ENCODE measurements at places on chromosomes 7 and 10.

DNA sequence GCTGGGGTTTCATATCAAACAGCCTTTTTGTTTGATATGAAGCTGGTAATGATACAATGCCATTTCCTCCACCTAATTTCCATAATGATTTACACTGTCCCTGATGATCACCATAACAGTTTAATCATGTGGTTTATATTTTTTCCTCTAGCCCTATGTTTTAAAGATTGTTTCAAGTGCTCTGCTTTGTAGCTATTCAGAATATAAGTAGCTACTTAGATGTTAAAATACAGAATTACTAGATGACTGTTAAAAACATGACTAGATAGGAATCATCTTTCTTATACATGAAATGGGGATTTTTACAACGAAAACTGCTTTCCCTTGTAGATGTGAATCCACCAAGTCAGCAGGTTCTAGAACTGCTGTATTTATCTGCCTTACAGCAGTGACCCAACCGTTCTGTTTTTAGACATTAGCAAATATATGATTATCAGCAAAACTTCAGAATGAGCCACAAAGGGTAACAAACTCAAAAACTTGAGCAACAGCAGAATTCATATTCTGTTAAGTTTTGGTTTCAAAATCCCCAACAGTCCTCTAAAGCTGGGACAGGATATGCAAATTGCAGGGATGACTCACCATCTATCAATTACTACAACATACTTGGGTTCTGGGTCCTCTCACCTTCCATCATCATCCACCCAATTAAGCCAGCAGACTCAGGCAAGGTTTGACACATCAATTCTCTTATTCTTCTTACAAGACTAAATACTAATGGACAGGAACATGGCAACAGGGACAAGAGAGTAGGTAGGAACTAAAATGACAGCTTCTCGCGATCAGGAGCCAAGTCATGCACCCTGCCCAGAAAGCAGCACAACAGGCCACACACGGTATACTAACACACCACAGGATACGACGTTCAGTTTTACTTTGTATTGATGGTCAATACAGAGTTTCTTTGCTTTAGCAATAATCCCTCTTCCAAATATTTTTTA lies 83.9 kb downstream of the PIP4K2A start:
- no peak for DNase-seq

DNA sequence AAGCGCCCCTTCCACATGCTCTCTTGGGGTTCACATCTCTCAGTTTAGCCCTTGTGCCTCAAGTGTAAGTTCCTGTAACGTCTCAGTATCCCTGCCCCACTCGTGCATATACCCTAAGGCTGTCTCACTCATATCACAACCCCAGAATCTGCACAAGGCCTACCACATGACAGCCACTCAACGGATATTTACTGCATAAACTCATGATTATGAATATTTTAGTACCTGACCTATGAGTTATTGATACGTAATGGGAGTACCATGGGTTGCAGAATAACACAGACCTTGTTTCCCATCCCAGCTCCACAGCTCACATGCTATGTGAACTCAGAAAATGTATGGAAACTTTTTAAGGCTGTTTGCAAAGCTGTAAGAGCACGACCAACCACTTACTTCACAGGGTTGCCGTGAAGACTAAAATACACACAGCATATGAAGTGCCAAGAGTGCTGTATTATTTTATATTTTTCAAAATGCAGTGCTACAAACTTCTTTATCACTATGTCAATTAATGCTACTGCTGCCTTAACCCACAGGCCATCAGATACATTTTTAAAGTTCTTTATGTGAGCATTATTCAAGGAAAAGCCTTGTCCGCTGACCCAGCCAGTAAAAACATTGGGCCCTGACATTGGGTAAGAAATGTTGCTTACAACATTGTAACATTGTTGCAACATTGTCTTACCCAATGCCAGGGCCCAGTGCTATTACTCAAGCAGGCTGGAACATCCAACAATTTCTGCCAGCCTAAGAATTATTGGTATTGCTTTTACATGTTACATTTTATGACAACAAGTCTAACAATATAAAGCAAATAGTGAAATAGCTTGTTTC lies 97.2 kb downstream of the JAZF1 start:
- no peak for DNase-seq

- no peak for DNase-seq
These were observed 27.9 kb upstream of the ASCC1 start for GRCh38 chr10:72243822-72244437.

DNA sequence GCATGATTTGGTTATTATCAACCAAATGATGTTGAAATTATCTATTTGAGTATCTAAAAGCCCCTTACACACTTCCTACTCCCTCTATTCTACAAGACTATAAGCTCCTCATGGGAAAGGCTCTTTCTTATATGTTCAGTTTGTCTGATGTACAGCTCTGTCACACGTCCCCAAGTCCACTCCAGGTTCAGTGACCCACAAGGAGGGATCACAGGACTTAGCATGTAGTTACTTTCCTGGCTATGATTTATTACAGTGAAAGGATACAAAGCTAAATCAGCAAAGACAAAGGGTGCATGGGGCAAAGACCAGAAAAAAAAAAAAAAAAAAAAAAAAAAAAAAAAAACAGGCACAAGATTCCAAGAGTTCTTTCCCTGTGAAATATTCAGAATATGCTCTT lies 125.6 kb upstream of the TMEM106B start:
- DNase-seq: no peak

- no peak for DNase-seq
These were observed 66.3 kb downstream of the PHF14 start for GRCh38 chr7:11039974-11040373.

- no peak for DNase-seq
These were observed 919 bp downstream of the PLA2G12B start for GRCh38 chr10:72953687-72954086.

DNA sequence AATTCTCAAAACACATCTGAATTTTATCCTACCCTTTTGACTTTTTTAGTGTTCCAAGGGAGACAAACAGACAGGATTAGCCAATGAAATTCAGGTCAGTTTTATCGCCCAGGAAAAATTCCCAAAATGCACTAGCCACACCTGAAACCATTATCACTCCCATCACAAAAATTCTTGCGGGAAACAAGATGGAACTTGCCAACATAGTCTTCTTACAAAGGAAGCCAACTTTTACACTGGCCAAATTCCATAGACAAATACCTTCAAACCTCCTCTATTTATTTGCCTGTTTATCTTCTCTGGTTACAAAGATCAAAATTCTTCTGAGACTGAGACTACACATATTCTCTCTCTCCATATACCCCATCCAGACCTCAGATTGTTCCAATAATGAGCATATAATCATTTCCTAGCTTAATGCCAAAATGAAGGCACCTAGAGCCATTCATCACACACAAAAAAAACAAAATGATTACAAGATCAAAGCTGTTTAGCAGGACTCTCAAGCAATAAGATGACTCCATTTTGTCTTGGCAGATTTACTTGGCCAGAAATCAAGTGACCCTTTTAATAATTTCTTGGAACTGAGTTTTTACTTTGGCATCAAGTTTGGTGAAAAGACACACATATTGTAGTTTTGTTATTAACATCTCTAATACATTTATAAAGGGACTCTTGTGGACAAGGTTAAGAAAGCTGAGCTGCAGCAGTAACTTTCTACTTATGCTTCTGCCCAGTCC lies 30.2 kb downstream of the MET start:
- DNase-seq: no peak

DNA sequence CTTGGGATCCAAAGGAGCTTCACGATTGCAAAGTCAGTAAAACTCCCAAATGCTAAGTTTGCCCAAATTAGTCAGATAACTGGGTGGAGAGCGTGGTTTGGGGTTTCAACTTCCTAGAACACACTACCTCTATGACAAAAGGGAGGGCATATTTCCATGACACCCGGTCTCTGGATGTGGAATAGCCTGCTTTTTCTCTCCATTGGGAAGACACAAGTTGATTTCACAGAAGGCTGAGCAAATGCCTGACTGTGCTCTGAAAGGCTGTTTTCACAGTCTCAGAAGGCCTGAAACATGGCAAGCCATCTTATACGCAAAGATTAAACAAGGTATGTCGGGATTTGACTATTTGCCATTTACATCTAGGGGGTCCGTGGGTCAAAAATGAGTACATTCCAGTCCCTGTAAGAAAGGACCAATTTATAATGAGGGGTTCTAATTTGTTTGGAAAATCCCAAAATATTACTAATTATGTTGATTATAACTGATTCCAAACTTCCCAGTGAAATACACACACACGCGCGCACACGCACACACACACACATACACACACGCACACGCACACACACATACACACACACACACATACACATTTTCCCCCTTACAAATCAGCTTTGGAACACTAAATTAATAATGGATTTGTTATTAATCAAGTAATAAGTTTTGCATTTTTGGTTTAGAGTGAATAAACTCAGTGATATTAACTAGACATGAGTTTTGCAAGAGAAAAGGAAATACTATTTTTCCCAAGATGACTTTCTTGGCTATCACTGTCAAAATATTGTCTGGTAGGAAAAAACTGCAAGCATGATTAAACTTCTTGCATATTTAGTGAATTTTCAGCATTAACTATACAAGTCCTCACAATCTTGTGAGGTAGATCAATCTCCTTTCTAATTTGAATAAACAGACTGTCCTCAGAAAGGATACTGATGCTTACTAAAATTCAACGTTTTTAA lies 105.0 kb downstream of the PRTFDC1 start:
- DNase-seq: no peak

DNA sequence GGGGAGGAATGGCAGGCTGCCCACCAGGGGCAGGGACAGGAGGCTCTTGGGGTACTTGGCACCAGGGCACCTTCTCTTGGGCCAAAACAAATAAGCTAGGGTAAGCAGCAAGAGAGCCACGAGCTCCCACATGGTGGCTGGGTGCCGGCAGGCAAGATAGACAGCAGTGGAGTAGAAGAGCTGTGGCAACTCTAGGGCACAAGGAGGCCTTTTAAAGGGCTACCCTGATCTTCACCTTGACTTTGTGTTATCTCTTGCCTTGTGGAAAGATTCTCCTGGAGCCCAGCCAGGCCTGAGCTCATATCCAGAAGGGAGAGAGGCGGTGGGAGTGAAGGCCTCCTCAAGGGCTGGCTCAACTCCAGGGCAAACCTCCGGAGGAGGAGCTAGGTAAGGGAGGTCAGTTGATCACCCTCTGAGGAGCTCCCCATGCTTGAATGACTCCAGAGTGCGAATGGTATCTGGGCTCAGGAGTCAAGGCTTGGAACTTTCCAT lies at the start of gene CYP17A1:
TSS of gene CYP17A1 (minus strand) at position 184 of the 492 bp plus-strand sequence. CDS start at position 132, 52 bp downstream.
- DNase-seq: no peak

Measured in T-helper 2 cell (primary cell).